GM12864 (cell line): ENCODE measurements at places on chromosomes 13 and 19.

- no peak for DNase-seq
These were observed 1.9 kb downstream of the FOXO1 start for GRCh38 chr13:40664350-40665125.

DNA sequence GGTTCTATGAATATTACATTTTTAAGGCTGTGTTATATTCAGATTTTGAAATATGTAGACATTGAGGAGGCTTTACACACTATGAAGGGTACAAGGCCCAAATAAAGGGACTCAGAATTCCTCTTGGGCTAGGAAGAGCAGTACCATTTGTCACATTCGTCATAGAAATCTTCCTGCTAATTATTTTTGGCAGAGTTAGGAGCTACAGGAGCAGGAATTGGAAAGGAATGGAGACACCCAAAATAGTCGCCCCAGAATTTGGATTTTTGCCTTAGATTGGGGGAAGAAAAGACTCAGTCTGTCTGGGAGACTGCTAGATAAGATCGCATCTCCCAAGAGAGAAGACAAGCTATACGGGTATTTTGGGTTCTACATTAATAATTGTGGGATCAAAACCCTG, 176.4 kb upstream of the DACH1 start:
- no peak for DNase-seq

DNA sequence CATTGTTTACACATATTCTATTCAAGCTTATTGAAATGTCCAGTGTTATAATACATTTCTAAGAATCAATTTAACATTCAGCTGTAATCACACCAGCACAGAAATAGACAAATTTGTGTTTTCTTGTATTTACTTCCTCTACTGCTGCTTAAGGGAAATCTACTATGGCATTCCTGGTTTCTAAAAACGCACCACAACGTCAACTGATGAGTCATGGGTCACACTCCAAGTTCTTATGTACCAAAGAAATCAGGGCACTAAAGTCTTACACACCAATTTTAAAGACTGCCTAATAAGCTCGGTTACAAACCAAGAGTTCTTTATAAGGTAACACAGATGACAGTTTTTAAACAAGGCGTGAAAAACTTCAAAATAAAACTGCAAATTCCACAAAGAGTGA, 13.2 kb downstream of the LNX2 start:
- DNase-seq, result no peak

- DNase-seq, result no peak
These were observed 82.0 kb downstream of the SLC10A2 start for GRCh38 chr13:102984210-102984609.

DNA sequence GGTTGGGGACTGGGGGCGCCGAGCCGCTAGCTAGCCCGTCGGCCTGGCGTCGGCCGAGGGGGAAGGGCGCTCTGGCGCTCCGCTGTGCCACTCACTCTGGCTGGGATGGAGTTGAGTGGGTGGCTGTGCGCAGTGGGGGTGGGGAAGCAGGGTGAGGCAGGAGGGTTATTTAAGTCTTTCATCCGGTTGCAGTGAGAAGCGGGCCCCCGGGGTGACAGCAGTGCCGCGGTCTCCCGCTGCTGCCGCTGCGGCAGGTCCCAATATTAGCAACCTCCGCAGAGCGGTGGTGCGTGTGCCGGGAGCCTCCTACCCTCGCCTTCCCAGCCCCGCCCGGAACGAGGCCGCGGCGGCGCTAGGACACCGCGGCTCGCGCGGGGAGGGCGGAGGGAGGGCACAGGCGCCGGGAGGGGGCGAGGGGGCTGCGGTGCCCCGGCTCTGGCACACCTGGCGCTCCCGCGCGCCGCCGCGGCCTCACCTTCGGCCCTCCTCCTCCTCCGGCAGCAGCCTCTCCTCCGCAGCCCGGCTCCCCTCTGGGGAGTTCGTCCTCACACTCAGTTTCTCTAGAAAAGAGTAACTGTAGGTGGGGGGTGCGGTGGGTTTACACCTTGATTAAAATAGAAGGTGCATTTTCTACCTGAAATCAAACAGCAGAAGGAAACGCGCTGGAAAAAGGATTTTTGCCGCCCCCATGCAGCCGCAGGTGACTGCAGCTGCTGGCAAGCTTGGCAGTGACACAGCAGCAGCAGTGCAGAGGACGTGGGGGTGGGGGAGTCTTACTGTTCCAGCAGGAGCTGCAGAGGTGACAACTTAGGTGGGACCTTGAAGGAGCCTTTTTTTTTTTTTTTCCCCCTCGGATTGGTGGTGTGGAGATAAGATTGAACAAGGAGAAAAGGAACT, 4.5 kb downstream of the FGF9 start:
- DNase-seq, result no peak

DNA sequence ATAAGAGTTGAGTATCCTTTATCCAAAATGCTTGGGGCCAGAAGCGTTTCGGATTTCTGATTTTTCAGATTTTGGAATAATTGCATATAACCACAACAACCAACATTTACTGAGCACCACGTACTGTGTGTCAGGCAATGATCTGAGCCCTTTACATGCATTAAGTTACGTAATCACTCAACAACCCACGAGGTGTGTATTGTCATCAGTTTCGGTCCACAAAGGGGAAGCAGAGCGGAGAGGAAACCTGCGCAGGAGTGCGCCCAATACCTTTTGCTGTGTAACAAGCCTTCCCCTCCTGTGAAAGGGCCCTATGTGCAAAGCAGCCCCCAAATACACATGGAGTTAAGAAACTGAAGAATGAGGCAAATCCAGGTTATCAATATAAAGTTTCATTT, 20.7 kb upstream of the NLRP12 start:
- no peak for DNase-seq

GRCh38 chr13:44989941-44990340, 603 bp downstream of the GPALPP1 start:
- DNase-seq, result no peak

DNA sequence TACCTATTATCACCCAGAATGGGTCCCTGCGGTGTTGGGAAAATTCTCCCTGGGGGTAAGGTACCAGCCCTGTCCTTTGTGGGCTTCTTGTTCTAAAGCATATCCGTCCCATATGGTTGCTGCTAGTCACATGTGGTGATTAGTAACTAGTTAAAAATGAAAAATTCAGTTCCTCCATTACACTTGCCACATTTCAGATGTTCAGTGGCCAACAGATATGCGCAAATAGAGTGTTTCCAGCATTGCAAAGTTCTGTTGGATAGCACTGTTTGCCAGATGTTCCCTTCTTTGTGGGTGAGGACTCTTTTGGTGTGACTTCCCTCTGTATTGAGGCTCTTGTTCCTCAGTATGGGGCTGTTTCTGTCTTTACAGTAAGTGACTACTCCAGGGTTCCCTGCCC, 3.8 kb downstream of the CNOT3 start:
- DNase-seq, result no peak

GRCh38 chr13:83325125-83325853, 557.0 kb downstream of the SLITRK1 start:
- DNase-seq, result no peak

- DNase-seq, result no peak
These were observed 490.6 kb downstream of the COG6 start for GRCh38 chr13:40146063-40146462.

GRCh38 chr19:14487370-14488125, 8.4 kb downstream of the GIPC1 start:
- DNase-seq, result no peak

DNA sequence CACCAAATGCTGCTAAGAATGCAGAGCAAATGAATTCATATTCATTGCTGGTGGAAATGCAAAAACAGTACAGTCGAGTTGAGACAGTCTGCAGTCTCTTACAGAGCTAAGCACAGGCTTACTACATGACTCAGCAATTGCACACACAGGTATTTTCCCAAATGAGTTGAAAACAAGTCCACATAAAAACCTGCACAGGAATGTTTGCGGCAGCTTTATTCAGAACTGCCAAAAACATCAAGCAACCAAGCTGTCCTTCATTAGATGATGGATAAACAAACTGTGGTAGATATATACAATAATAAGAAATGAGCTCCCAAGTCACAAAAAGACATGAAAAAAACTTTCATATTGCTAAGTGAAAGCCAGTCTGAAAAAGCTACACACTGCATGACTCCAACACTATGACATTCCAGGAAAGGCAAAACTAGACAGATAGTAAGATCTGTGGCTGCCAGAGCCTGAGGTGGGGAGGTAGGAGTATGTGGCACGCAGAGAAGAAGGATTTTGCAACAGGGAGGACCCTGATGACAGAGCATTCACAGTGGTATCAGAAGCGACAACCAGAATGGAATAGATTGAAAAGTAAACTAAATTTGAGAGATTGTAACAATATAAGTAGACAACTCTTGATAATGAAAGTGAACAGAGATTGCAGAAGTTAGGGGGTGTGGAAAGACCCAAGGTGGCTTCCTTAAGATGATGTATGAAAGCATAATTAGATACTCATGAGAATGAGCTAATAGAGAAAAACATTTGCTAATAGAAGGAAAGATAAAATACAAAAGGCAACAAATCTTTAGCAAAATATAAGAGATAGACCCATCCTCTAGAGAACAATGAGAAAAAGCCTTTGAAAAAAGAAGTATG, 52.7 kb downstream of the TSC22D1 start:
- peak; percentile 15 for DNase-seq

DNA sequence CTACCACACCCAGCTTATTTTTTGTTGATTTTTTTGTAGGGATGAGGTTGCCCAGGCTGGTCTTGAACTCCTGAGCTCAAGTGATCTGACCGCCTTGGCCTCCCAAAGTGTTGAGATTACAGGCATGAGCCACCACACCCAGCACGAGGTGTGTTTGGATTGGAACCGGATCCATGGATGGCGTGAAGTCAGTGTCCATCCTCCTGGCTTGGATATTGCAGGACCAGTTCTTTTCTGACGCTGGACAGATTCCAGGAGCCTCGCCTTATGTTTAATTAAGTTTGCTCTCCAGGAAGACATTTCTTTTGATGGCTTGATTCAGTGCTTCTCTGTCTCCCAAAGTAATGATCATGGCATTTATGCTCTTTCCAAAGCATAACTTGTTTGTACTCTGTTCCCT, 14.4 kb upstream of the RFXAP start:
- DNase-seq, result no peak

DNA sequence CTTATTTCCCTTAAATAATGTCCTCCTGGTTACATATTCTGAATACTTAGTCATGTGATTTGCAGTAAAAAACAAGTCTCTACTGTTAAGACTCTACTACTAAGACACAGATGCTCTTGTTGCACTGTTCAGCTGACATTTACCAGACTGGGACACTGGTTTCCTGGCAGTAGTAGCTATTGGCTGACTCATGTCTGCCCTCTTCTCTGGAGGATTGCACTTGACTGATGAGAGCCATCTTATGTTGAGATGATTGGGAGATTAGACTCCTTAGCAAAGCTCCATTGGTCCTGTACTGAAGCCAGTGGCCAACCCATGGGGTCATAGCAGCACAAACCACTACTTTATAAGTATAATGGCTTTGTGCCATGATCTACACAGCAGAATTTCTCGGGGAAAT, 1672.6 kb upstream of the PCDH20 start:
- DNase-seq, result no peak

DNA sequence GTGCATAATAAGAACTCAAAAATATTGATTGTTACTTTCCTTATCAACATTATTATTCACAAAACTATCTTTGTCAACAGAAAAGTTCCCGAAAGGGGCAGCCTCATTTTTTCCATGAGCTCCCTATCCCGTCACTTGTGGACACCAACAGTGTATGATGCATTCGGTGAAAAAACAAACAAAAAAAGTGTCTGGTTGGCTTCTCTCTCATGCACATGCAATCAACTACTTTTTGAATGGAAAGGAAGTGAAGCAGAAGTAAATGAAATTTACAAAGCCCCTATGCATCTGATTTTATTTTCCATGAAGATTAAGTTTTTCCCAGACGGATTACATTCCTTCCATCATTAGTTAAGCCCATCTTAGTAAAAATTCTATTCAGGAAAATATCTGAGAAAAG, 526.9 kb downstream of the RFC3 start:
- DNase-seq, result no peak

DNA sequence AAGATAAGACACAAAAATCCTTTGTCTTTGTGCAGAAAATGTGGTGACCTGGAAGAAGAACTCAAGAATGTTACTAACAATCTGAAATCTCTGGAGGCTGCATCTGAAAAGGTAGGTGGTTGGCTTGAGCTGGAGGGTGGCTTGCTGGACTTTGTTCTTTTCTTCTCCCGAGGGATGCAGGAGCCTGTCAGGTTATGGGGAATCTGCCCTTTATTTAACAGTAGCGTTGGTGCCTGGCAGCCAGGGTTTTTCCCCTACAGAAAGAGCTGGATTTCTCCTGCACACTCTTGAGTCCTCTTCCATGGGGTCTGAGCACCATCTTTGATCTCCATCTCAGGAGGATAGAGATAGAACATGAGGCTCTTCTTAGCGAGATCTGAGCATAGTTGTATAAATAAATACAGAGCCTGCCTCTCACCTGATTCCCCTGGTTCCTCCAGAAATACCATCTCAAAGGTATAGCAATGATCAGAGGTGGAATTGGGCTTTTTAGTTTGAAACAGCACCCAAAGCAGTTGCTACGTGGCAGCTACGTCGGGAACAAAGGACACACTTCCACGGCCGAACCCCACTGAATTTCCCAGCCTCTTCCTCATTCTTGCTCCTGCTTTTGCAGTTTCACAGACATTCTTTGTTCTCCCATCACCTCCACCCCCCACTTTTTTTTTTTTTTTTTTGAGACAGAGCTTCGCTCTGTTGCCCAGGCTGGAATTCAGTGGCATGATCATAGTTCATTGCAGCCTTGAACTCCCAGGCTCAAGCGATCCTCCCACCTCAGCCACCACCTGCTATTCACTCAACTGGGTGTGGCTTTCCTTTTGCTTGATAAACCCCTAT, 12.9 kb downstream of the TPM4 start:
- DNase-seq, result no peak

- DNase-seq, result peak; percentile 46
These were observed 41.2 kb upstream of the TNFSF11 start for GRCh38 chr13:42532561-42533335.

- no peak for DNase-seq
These were observed 5.0 kb downstream of the ZSCAN5A start for GRCh38 chr19:56309511-56310185.

DNA sequence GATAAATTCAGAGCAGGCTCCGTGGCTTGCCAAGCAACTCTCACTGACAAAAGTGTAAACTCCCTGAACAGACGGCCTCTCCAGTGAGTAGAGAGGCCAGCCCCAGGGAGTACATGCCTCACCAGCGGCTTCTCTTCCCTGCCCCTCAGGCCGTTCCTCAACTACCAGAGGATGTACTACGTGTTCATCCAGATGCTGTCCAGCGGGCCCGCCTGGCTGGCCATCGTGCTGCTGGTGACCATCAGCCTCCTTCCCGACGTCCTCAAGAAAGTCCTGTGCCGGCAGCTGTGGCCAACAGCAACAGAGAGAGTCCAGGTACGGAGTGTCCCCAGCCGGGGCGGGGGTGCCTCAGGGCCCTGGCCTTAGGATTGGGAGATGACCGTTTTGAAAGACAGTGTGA, 93.4 kb upstream of the MCF2L start:
- DNase-seq, result no peak

- peak; percentile 60 for DNase-seq
These were observed 390.5 kb downstream of the FGF9 start for GRCh38 chr13:22061371-22061805.

- no peak for DNase-seq
These were observed 16.2 kb upstream of the LAIR1 start for GRCh38 chr19:54380897-54381296.

- DNase-seq, result no peak
These were observed 65.7 kb downstream of the DACH1 start for GRCh38 chr13:71801165-71801760.
